RPMI8226 (cell line): ENCODE measurements at places on chromosomes 6 and 20.

DNA sequence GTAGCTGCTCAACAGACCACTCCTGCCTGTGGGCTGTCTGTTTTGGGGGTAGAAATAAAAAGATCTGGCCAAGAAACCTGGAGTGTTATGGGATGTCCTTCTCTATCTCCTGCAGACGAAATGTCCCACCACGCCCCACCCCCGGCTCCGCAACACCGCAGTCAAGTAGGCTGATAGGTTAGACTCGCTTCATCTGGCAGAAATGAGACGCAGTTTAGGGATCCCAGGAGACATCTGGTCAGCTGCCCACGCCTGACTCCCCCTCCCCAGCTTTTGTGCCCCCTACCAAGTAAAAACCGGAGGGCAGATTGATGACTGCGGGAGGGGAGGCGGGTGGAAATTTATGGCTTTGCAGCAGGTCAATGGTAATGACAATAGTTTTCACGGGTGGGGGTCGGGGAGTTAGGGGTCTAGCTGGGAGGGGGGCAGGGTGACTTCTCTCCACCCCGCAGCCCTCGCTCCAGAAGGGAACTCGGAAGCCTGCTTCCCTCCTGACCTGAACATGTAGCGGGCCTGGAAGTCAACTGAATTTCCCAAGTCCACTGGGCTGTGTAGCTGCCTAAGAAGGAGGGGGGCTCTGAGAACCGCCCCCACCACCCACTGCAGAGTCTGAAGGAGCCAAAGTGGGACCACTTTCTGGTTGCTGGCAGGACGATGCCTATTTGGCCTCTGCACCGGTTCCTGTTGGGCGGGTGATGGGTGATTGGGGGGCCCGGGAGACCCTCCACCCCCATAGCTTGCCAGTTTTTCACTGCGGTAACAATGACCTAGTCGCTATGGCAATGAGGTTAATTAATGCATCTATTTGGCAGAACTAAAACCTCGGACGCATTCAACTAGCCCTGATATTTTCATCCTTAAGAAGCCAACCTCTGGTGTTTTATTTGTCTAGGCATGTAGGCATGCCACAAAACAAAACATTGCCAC lies 25.7 kb downstream of the PMEPA1 start:
- no peak for DNase-seq

GRCh38 chr6:67285770-67286495 lies 1349.1 kb upstream of the ADGRB3 start:
- no peak for DNase-seq

GRCh38 chr20:45363611-45364492 lies 896 bp downstream of the SYS1 start:
- DNase-seq: no peak

DNA sequence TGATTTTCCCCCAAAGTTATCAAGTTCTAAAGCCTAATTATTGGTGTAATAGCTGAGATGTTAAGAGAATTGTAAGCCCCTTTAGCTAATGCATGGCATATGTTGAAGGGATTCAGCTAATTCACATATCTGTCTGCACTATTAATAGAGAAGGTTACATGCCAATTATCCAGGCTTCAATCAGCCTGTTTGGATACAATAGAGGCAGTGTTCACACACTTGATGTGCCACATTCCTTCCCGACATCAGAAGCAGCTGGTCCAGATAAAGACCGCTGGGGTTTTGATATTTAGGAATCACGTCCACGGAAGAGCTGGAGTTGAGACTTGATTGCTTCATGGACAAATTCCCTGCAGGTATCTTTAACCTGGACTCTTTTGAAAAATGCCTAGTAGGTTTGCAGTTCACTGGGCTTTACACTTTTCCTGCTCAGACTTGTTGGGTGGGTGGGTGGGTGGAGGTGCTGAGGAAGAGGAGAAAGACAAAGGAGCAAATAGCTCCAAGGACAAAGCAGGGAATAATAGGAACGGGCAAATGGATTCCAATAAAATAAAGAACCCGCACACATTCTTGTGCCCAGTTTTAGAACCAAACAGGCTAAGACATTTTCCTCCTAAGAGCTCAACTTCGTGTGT lies 142.6 kb upstream of the ZNF217 start:
- DNase-seq: no peak

DNA sequence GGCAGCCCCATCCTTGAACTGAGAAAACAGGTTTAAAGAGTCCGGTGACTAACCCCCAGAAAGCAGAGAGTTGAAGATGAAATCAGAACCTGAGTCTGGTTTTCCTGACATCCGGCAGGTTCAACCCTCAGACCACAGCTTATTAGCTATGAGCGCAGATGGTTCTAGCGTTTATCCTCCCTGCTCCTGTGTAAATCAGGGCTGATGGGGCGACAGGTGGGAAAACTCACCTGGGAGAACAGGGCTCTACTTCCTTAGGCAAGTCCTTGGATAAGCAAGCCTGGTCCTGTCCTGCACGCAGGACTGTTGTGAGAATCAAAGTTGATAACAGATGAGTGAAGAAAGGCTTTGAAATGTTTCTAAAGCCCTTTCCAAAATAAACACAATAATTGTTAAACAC lies 31.4 kb downstream of the GHRH start:
- DNase-seq: no peak

DNA sequence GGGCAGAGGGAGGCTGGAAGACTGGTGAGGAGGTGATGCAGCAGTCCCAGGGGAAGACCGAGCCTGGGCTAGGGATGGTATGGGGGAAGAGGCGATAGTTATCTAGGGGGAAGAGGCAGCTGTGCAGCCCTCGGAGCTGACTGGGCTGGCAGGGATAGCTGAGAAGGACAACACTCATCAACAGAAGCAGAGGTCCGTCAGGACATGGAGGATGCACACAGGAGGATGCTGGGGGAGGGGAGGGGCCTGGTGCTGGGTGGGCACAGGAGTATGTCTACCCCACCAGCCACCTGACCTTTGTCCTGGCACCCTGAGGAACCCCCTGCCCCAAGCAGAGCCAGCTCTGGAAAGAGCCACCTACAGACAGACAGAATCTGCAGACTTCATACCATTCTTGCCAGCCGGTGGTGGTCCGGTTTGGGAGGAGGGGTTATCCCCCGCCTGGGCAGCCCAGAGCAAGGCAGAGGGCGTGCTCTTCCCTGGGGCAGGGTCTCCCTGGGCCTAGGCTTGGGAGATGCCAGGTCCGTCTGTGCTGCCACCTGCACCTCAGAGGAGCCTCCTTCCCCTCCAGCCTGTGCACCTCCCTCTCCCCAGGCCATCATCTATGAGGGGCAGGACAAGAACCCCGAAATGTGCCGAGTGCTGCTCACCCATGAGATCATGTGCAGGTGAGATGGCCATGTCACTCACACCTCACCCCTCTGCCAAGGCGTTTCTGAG lies 14.9 kb downstream of the EBF4 start:
- no peak for DNase-seq

DNA sequence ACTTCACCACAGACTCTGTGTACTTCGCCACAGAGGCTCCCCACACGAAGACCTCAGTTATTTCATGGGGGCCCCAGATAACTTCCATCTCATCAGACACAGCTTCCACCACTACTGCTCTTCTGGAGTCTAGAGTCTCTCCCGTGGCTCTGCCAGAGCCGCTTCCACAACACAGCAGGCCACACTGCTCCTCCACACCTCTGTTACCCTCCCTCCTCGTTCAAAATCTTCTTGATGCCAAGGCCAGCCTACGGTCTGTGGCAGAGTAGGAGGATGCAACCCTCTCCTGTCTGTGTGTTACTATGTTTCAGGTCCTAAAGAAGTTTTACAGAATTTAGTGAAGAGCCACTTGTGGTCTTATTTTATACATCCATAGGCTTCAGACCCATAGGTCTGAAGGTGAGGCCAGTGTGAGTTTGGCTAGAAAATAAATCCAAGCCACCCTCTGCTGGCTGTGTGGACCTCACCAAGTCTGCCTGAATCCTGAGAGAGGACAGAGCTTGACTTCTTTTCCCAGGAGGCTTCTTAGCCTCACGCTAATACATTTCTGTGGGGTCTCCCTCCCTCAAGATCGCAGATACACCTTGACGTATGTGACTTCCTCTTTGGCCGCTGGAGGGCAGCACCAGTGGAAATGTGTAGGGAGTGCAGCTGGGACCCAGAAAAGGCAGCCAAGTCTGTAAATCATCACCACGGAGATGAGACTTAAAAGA lies 197.7 kb downstream of the FAXC start:
- DNase-seq: peak; percentile 35

DNA sequence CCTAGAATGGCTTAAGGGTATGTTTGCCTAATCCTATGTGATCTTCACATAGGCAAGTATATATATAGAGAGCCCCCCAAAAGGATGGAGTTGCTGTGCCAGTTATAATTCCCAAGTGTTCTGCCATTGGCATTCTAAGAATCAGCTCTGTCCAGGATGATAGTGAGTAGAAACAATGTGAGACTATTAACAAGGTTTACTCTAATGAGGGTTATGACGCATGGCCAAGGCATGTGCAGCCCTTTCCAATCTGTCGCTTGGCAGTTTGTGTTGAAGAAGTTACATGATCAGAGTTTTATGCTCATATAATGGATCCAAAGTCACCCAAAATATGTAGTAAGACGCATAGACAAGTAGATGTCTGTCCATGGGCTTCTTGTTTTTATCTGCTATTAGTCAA lies 33.6 kb downstream of the VGLL2 start:
- DNase-seq: no peak

DNA sequence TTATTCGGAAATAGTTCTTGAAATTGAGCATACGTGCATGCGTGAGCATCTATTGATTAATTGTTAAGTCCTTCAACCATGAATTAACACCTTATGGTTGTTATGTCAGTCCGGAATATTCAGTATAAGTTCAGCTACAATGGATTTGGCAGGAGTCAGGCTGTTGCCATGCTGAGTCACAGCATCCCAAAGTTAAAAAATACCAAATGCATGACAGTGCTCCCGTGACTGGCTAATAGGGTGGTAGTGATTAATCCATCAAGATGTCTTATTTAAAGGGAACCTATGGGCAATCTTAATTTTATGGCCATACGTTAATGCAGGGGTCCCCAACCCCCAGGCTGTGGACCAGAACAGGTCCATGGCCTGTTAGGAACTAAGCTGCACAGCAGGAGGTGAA lies 10.5 kb downstream of the RAE1 start:
- no peak for DNase-seq

- no peak for DNase-seq
Measured at GRCh38 chr6:170200458-170200891, 90.4 kb downstream of the DLL1 start.

DNA sequence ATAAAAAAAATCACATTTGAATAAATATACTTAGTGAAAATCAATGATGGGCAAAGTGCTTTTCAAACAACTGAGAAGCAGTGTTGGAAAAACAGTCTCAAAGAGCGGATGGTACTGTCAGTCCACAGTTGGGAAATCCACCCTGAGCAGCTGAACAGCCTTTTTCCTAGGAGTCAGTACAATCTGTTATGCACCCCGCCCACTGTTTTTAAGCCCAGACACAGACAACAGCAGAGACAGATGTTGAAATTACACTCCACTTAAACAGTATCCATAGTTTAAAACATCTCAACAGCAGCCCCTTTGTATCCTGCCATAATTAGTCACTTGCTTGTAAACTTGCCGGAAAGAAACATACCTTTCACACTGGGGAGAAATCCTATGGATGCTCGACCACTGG lies 372 bp downstream of the KIAA0408 start:
- no peak for DNase-seq

DNA sequence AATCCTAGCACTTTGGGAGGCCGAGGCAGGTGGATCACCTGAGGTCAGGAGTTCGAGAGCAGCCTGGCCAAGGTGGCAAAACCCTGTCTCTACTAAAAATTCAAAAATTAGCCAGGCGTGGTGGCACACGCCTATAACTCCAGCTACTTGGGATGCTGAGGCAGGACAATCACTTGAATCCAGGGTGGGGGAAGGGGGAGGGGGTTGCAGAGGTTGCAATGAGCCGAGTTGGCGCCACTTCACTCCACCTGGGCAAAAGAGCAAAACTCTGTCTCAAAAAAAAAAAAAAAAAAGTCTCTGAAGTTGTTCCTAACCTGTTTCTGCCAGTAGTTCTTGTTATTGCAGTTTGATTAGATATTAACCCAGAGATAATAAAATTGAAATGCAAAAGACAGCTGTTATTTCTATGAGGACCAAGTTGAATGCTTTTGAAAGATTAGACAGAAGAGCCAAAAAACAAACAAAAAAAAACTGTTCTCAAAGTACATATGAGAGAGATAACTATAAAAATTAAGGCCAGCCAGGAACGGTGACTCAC lies 22.6 kb downstream of the PIGU start:
- DNase-seq: no peak

GRCh38 chr6:119426619-119427018 lies 77.1 kb upstream of the MAN1A1 start:
- no peak for DNase-seq

GRCh38 chr6:33217681-33218080 lies 9.4 kb downstream of the RING1 start:
- no peak for DNase-seq

- no peak for DNase-seq
Measured at GRCh38 chr20:54255157-54255556, 47.3 kb downstream of the PFDN4 start.

- no peak for DNase-seq
Measured at GRCh38 chr6:163001330-163001729, 273.6 kb downstream of the PACRG start.

- DNase-seq: no peak
Measured at GRCh38 chr20:45751721-45752120, 29.6 kb downstream of the SPINT4 start.

DNA sequence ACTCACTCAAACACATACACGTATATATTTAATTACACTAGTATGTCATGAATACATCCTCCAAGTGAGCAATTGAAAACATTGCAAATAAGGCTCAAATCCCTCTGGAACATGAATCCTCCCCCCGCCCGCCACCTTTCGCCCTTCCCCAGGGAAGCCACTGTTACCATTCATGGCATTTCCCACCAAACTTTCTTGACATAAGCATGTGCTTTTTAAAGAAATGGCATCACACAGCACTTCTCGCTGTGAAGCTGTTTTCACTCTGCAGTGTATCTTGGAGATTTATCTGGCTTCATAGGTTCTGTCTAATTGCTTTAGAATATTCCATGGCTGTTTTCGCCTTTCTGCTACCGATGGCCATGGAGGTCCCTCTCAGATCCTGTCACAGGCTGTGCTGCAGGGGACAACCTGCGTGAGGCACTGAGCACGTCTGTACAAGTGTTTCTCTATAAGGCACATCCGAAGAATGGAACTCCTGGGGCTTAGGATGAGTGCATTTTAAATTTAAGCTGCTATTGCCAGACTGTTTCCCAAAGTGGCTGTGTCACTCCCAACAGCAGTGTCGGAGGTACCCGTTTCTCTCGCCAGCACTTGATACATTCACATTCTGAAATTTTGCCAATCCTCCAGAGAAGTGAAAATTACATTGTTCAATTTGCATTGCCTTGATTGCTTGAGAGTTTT lies 22.2 kb upstream of the PHACTR3 start:
- no peak for DNase-seq

GRCh38 chr6:47292944-47293343 lies 16.8 kb downstream of the TNFRSF21 start:
- DNase-seq: no peak

GRCh38 chr6:128150376-128150775 lies 249.5 kb upstream of the THEMIS start:
- DNase-seq: no peak
